ENCODE measurements at places on chromosomes 12 and 14. TPM values are rescaled to one million over a fixed set of nuclear protein-coding genes. Genes with fewer than 3 reads are reported as not detected.

VRTN gene
- not detected for total RNA-seq

TSPAN19 gene
- total RNA-seq: not detected

ITFG2 gene
- 17.6 TPM for total RNA-seq

ZNF84 gene
- total RNA-seq: 12.1 TPM

SPTB gene
- total RNA-seq: not detected

PLEKHD1 gene
- not detected for total RNA-seq

KRT3 gene
- total RNA-seq: not detected

DTX1 gene
- not detected for total RNA-seq

FLVCR2 gene
- total RNA-seq: 2.7 TPM

CLEC4A gene
- not detected for total RNA-seq

RNASE7 gene
- not detected for total RNA-seq

LRRIQ1 gene
- 0.47 TPM for total RNA-seq

SERPINA12 gene
- total RNA-seq: not detected

KRT6C gene
- not detected for total RNA-seq

IL23A gene
- not detected for total RNA-seq

IFI27 gene
- total RNA-seq: 3,107 TPM

PAX9 gene
- not detected for total RNA-seq

OTOGL gene
- total RNA-seq: 0.10 TPM

SERPINA10 gene
- not detected for total RNA-seq

MFAP5 gene
- not detected for total RNA-seq

PHETA1 gene
- 9.5 TPM for total RNA-seq

DAAM1 gene
- 11.4 TPM for total RNA-seq

RAP1B gene
- total RNA-seq: 318 TPM

HOXC12 gene
- total RNA-seq: not detected

LRTM2 gene
- not detected for total RNA-seq

RAD9B gene
- 0.07 TPM for total RNA-seq

NPAS3 gene
- total RNA-seq: 0.10 TPM

LRRC9 gene
- total RNA-seq: not detected

KRT80 gene
- 1.1 TPM for total RNA-seq

HOXC5 gene
- total RNA-seq: not detected

C14orf39 gene
- not detected for total RNA-seq

TSHR gene
- total RNA-seq: not detected

RIPK3 gene
- total RNA-seq: 2.3 TPM
